ENCODE measurements at places on chromosomes 6 and 20. TPM values are rescaled to one million over a fixed set of nuclear protein-coding genes. Genes with fewer than 3 reads are reported as not detected.

PAX1 gene
- total RNA-seq = not detected

E2F3 gene
- 5.9 TPM for total RNA-seq

TSBP1 gene
- not detected for total RNA-seq

FGD2 gene
- total RNA-seq = 12.8 TPM

GRCh38 chr6:131049608-131050007, 13.4 kb downstream of the EPB41L2 start:
- no peak for DNase-seq

DNA sequence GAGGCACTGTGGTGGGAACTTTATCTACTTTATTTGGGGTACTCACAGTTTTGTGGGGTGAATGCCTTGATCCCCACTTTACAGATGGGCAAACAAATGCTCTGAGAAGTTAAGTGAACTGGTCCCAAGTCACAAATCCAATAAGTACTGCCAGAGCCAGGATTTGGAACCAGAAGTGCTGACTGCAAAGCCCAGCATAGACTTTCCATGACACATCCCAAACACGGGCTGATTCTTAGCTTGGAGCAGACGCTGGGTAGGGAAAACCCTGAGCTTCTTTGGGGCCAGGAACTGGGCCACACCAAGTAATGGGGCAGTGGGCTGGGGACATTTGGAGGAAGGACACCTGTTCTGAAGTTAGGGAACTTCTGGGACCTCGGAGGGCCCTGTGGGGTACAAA, 20.3 kb downstream of the RIN2 start:
- no peak for DNase-seq

GRCh38 chr6:139137706-139138105, 2.8 kb downstream of the HECA start:
- no peak for DNase-seq
